ENCODE measurements at places on chromosomes 4 and X. TPM values are rescaled to one million over a fixed set of nuclear protein-coding genes. Genes with fewer than 3 reads are reported as not detected.
A peak's percentile ranks its signal among the peaks of the same experiment; 100 is the strongest.

DNA sequence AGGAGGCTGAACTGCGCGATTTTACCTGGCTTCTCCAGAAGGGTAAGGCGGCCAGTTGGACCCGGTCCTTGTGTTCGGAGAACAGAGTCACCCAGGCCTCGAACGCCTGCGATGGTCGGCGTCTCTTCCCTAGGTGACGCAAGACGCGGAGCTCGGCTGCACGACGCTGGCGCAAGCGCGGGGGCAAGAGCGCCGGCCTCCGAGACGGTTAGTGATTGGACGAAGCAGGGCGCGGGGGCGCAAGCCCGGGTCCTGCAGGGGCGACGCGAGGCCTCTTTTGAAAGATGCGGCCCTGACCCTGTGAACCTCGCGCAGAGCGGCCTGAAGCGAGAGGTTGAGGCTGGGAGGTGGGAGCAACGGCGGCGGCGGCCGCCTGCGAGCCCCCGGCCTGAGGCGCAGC lies 428 bp downstream of the ADAD1 start:
- H3K4me1 ChIP-seq, result no peaks in the 10 kb centered on the region
- no peaks in the 10 kb centered on the region for H3K36me3 ChIP-seq
- no peak overlapping the region for H3K27ac ChIP-seq

DNA sequence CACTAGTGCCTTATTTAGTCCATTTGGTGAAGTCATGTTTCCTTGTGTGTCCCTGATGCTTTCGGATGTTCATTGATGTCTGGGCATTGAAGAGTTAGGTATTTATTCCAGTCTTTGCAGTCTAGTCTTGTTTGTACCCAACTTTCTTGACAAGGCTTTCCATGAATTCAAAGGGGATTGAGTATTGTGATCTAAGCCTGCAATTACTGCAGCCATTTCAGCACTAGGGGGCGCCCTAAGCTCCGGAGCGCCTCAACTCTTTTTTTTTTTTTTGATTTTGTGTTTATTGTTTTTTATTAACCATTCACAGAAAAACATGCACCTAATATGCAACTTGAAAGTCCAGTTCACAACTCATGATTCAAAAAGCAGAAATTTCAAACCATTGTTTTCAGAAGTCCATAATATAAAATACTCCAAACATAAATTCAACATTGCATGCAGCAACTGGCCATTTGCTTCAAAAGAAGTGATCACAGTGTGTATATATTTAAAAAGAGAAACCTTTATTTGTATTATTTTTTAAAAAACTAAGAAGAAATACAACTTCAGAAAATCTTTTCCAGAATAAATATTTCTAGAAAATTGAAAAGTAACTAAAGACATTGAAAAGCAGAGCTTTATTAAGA lies 59.2 kb downstream of the PTPN13 start:
- no peaks in the 10 kb centered on the region for H3K27me3 ChIP-seq
- no peak overlapping the region for H3K4me3 ChIP-seq
- no peak overlapping the region for H3K27ac ChIP-seq
- no peaks in the 10 kb centered on the region for H3K4me1 ChIP-seq
- peaks cover 4% of the 10 kb centered on the region for H3K36me3 ChIP-seq
- no peak for DNase-seq

OFD1 gene
- total RNA-seq, result 3.2 TPM

DNA sequence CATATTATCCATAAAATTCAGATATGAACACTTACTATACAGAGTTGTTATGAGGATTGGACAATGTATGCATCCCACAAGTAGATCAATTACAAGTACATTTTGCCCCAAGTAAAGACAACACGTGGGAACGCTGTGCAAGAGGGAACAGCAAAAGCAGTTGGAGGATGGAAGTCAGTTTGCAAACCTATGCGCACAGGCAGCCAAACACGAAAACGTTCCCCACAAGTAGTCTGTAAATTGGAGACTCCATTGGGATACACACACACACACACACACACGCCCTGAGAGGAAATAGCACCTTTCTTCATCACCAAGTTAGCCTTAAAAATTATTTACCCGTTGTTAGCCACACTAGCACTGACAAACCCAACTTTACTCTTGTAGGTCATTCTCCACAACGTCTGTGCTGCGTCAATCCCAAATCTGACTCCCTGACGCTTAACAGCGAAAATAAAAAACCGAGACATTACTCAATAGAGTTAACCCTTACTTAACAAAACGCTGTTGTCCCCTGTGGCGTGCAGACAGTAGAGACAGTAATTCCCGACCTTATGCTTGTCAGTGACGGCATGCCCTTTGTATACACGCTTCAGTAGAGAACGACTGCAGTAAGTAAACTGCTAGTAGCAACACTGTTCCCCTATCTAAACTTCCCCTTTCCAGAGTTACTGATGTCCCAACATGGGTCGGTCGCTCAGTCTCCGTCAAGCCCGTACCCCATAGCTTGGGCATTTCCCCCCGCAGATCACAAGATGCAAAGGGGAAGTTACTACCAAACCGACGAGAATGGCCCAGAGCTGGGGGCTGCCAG lies 730 bp downstream of the MANBA start:
- no peaks in the 10 kb centered on the region for H3K4me1 ChIP-seq
- H3K27me3 ChIP-seq, result no peaks in the 10 kb centered on the region
- peak overlapping the region; percentile 80 for H3K4me3 ChIP-seq
- no peaks in the 10 kb centered on the region for H3K36me3 ChIP-seq
- peak overlapping the region; percentile 60 for H3K27ac ChIP-seq
- DNase-seq, result peak; percentile 80

- no peak overlapping the region for H3K27ac ChIP-seq
- DNase-seq, result no peak
- H3K36me3 ChIP-seq, result no peaks in the 10 kb centered on the region
- H3K27me3 ChIP-seq, result no peaks in the 10 kb centered on the region
- H3K4me3 ChIP-seq, result no peak overlapping the region
These were observed 60.2 kb upstream of the GPC4 start for GRCh38 chrX:133475521-133475920.

- peaks cover 8% of the 10 kb centered on the region for H3K36me3 ChIP-seq
- H3K4me3 ChIP-seq, result no peak overlapping the region
- no peak for DNase-seq
- no peak overlapping the region for H3K27ac ChIP-seq
- H3K4me1 ChIP-seq, result no peaks in the 10 kb centered on the region
These were observed 27.6 kb downstream of the ANKRD17 start for GRCh38 chr4:73230865-73231517.

GRCh38 chrX:11380187-11380844 lies 87.1 kb downstream of the AMELX start:
- peak; percentile 67 for DNase-seq
- peak overlapping the region; percentile 39 for H3K27ac ChIP-seq

- peak overlapping the region; percentile 49 for H3K27ac ChIP-seq
- H3K27me3 ChIP-seq, result no peaks in the 10 kb centered on the region
- no peak overlapping the region for H3K4me3 ChIP-seq
- no peaks in the 10 kb centered on the region for H3K36me3 ChIP-seq
- peaks cover 10% of the 10 kb centered on the region for H3K4me1 ChIP-seq
- peak; percentile 10 for DNase-seq
These were observed 14.5 kb upstream of the STS start for GRCh38 chrX:7133050-7133440.

FAT4 gene
- total RNA-seq, result 22.0 TPM

DNA sequence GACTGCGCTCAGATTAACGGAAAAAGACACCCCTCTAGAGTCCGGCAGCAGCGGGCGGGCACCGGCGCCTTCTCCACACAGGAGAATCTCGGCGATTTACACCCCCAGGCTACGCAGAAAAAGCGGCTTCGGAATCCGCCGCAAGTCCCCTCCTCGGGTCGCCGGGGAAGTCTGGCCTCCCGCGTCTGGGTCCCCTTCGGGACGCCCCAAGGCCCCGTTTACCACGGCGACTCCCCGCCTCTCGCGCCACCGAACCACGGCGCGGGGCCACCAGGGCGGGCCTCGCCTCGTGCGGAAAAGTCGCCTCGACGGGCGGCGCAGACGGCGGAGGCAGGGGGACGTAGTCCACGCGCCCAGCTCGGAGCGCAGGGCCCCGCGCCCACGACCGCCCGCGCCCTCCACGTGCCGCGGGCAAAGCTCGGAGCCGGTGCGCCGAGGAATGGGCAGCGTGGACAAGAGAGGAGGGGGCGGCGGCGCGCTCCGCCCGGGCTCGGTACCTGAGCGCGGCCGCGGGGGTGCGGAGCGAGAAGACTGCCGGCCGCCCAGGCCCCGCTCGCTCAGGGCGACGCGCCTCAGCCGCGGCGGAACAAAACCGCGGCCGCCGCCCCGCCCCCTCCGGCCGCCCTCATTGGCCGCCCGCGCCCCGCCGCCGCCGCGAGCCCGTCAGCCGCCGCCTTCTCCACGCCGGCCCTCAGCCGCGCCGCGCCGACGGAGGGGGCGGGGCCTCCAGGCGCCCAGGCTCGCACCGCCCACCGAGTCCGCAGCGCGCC lies at the start of gene FAM53A:
FAM53A (minus strand) TSS at position 578 of the 770 bp plus-strand sequence. CDS start 15,572 bp downstream, outside the sequence.
- DNase-seq, result peak; percentile 93
- no peaks in the 10 kb centered on the region for H3K27me3 ChIP-seq
- H3K4me3 ChIP-seq, result peak within 1 kb of the TSS; percentile 70
- peak within 1 kb of the TSS; percentile 84 for H3K27ac ChIP-seq
- no peaks in the 10 kb centered on the region for H3K4me1 ChIP-seq
- no peaks in the 10 kb centered on the region for H3K36me3 ChIP-seq

DNA sequence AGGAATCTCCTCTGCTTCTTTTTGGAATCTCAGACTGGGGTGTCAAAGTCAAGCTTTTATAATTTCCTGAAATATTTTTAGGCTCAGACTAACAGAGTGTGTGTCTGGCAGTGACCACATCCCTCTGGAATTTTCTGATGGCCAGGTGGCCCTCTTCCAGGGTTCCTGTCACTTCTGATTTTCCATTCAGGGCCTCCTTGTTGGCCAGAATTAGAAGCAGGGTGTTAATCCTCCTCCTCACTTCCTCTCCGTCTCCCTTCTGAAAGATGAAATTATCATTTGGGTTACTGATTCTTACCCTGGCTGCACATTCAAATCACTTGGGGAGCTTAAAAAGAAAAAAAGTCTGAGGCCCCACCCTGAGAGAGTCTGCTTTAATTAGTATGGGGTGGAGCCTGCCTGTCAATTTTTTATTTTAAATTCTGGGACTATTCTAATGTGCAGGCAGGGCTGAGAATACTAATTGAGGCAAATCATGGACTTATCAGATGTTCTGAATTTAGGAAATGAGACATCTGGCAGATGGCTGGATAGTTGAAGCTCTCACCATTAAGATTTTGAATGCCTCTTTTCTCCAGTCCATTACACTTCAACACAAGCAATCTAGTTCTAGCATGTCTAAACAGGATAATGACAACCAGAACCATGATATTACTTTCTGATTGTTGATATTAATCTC lies 43.2 kb downstream of the HAND2 start:
- peaks cover 45% of the 10 kb centered on the region for H3K4me1 ChIP-seq
- no peak overlapping the region for H3K27ac ChIP-seq
- no peak for DNase-seq
- H3K27me3 ChIP-seq, result no peaks in the 10 kb centered on the region

DNA sequence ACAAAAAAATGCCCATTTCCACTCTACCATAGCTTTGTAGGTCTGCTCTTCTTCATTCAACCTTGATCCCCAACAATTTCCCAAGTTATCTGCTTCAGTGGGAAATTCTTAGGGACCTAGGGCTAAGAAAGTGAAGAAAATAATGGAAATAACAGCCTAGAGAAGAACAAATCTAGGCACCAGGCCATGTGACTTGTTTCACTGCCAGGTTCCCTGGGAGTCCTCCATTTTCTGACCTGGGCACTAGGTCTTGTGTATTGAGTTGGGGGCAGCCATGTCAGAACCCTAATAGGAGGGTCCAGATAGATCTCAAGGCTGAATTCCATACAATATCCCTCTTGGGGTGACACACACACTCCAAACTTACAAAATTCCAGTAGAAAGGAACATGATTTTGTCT lies 194.6 kb upstream of the STK26 start:
- no peaks in the 10 kb centered on the region for H3K4me1 ChIP-seq
- no peak overlapping the region for H3K27ac ChIP-seq
- no peaks in the 10 kb centered on the region for H3K36me3 ChIP-seq
- H3K4me3 ChIP-seq, result no peak overlapping the region
- no peaks in the 10 kb centered on the region for H3K27me3 ChIP-seq

DNA sequence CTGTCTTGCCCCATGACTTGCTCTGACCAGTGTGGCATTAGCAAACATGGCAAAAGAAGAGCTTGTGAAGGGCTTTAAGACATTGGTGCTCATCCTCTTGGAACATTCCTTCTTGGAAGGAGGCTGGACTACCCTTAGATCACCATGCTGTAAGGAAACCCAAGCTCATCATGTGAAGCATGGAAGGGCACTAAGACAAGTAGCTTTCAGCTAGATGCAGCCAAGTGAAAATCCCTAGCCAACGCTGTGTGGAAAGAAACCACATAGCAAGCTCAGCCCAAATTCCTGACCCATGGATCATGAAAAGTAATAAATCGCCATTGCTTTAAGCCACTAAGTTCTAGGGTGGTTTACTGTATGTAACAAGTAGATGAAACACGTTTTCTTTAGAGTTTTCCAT lies 12.4 kb upstream of the PACRGL start:
- H3K36me3 ChIP-seq, result no peaks in the 10 kb centered on the region
- H3K27ac ChIP-seq, result no peak overlapping the region
- H3K4me1 ChIP-seq, result peaks cover 6% of the 10 kb centered on the region
- DNase-seq, result peak; percentile 91

DNA sequence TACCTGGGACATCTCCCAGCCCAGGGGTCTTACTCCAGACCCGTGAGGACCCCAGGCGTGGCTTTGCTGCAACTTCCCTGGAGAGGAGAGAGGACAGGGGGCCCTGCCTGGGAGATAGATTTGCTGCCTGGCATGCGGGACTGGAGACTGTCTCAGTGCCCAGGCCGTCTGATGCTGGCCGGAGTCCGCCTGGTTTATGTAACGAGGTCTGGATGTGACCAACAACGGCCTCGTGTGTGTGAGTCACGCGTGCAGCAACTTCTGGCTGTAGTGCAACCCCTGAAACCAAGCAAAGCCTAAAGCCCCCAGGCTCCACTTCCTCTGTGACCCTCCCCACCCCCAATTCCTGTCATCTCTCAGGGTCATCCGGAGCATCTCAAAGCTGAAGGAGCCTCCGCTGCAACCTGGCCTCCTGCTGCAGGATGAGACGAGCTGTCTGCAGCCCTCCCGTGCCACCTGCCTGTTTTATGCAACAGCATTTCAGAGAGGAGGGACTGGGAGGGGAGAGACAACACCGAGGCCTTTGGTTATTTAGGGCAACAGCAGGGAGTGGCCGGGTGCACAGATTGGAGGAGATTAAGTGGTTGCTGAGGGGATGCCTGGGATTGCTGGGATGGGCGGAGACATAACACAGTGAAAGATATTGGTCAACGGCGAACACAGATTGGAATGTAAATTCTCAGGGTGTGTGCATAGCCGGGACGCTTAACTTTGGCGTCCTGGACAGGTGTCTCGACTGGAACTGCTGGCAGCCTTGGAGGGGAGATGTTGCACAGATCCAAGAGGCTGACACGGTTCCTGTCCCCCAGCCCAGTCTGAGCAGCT lies 16.0 kb downstream of the XG start:
- H3K27ac ChIP-seq, result peak overlapping the region; percentile 91
- no peaks in the 10 kb centered on the region for H3K27me3 ChIP-seq
- H3K4me3 ChIP-seq, result 0 out of 2 replicates have a peak overlapping the region, but pooled peaks have one; percentile 35
- DNase-seq, result peak; percentile 95
- no peaks in the 10 kb centered on the region for H3K36me3 ChIP-seq
- H3K4me1 ChIP-seq, result peaks cover 24% of the 10 kb centered on the region

DNA sequence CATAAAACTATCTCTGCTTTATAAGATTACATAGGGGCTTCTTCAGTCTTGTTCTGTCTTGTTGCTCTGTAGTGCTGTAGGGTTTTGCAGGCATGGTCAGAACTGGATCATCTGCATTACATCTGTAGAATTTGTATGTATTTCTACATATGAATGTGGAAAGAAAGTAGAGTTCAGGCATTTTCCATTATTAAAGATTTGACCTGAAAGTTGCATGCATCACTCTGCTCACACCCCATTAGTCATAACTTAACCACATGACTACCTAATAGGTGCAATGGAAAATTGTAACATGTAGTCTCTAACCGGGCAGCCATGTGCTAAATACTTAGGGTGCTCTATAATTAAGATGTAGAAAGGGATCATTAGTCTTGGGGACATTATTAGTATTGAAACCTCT lies 45.7 kb upstream of the AGA start:
- H3K36me3 ChIP-seq, result no peaks in the 10 kb centered on the region
- peaks cover 55% of the 10 kb centered on the region for H3K4me1 ChIP-seq
- DNase-seq, result peak; percentile 48
- H3K27me3 ChIP-seq, result no peaks in the 10 kb centered on the region

All from GM23248 (cell line).